ENCODE measurements at places on chromosomes 16 and 17. TPM values are rescaled to one million over a fixed set of nuclear protein-coding genes. Genes with fewer than 3 reads are reported as not detected.
A peak's percentile ranks its signal among the peaks of the same experiment; 100 is the strongest.

TLCD2 gene
- 0.70 TPM for polyA plus RNA-seq

SPN gene
- 0.82 TPM for polyA plus RNA-seq

DNA sequence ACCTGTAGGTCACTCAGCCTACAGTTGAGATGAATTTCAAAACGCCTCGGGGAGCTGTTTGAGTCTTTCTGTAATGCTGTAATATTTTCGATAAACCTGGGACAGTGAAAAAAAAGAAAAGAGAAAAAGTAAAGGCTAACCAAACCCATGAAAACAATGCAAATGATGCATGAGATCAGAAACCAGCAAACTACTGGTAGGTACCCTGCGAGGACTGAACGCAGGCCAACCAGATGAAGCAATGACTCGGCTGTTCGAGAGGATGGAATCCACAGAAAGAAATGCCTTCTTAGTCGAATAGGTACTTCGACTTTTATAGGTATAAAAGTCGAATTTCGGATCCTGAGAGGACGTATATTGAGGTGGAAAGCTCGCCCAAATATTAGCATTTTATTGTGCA, 509 bp upstream of the ATAD5 start:
- H3K27ac ChIP-seq: peak overlapping the region; percentile 85
- H3K4me1 ChIP-seq: peaks cover 16% of the 10 kb centered on the region

GRCh38 chr16:52729731-52730130, 182.8 kb upstream of the TOX3 start:
- no peak overlapping the region for H3K4me3 ChIP-seq
- no peaks in the 10 kb centered on the region for H3K27me3 ChIP-seq

GRCh38 chr16:57786632-57787518, 15.4 kb downstream of the KIFC3 start:
- peaks cover 3% of the 10 kb centered on the region for H3K4me1 ChIP-seq
- H3K27ac ChIP-seq: no peak overlapping the region
- DNase-seq: no peak
- no peaks in the 10 kb centered on the region for H3K36me3 ChIP-seq

DNA sequence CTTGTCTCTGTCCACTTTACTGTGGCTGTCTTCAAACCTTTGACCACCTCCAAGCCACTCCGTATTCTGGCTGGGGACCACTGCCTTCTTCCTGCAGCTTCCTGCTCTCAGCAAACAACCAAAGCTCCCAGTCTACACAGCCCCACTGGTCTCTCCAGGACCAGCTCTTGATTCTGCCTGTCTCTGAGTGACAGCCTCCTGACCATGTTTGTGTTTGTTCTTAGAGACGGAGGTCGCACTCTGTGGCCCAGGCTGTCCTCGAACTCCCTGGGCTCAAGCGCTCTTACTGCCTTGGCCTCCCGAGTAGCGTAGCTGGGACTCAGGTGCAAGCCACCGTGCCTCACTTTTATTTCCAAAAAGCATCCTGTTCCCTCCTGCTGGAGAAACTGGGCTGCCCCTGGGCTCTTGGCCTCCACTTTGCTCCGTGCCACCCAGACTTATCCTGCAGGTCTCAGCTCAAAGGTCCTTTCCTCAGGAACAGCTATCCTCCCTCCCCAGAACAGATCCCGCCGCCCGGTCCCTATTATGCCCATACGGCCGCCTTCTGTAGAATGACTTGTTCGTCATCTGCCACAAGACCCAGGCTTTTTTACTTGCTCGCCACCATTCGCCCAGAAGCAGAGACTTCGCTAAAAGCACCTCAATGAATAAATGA, 9.1 kb downstream of the MNT start:
- H3K36me3 ChIP-seq: no peaks in the 10 kb centered on the region
- DNase-seq: no peak
- H3K27ac ChIP-seq: no peak overlapping the region
- H3K27me3 ChIP-seq: no peaks in the 10 kb centered on the region

DNA sequence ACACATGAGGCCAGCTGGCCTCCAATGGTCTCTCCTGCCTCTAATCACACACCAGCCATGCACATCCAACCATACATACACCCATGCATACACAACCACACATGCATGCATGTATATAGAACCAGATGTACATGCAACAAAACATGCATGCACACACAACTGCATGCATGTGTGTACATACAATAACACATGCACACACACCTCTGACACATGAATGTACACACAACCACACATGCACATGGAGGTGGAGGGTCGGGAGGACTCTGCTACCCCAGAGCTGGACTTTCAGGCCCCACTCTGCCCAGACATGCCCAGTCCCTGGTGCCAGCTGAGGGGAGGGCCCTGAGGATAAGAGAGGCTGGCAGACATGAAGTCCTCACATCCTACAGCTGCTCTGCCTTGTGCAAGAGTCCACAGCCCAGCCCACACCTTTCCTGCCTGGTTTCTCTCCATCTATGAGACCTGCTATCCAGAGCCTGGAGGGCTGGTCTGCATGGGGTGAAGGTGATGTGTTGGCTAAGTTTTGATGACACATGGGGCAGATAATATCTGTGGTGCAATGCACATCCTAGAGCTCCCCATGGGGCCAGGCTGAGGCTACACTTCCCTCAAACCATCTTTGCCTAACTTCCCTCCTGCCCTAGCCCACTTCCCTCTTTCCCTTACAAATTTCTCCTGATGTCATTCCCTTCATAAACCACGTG, 50.9 kb upstream of the SDK2 start:
- no peaks in the 10 kb centered on the region for H3K27me3 ChIP-seq
- H3K36me3 ChIP-seq: no peaks in the 10 kb centered on the region
- H3K27ac ChIP-seq: no peak overlapping the region
- no peak for DNase-seq
- no peak overlapping the region for H3K4me3 ChIP-seq
